ENCODE measurements at places on chromosomes 5 and 9. TPM values are rescaled to one million over a fixed set of nuclear protein-coding genes. Genes with fewer than 3 reads are reported as not detected.
A peak's percentile ranks its signal among the peaks of the same experiment; 100 is the strongest.

- DNase-seq: no peak
These were observed 43.7 kb upstream of the SLIT3 start for GRCh38 chr5:169344629-169345028.

GRCh38 chr9:32350682-32351081 is 33.8 kb upstream of the ACO1 start:
- DNase-seq: no peak

- DNase-seq: no peak
These were observed 129.8 kb downstream of the GNAQ start for GRCh38 chr9:77901771-77902170.

DNA sequence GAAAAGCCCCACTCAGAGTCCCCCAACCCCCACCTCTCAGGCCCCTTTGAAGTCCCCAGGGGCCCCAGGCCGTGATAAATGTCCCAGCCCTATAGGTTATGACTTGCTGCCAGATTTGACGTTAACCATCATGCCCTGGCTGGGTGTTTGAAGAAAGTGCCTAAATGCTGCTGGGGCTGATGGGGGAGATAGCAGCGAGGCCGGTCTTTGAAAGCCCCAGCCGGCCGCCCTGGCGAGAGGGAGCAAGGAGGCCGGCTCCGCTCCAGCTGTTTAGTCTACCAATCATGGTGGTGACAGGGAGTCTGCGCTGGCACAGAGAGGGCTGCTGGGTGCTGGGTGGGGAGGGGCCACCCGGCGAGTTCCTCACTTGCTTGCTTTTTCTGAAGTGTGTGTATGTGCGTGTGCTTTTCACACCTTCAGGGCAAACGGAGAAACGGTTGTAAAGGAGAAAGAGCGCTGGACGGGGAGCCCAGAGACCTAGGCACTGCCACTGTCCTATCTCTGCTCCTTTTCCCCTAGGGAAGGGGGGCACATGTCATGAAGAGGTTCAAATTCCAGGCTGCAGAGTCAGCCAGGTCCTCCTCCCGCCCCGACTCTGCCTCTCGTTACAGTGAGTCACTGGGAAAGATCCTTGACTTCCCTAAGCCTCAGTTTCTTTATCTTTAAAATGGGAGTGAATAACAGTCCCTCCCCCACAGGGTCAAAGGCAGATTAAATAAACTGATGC is 126.1 kb upstream of the HAND1 start:
- peak; percentile 28 for DNase-seq

ACTBL2 gene
- total RNA-seq: not detected

DNA sequence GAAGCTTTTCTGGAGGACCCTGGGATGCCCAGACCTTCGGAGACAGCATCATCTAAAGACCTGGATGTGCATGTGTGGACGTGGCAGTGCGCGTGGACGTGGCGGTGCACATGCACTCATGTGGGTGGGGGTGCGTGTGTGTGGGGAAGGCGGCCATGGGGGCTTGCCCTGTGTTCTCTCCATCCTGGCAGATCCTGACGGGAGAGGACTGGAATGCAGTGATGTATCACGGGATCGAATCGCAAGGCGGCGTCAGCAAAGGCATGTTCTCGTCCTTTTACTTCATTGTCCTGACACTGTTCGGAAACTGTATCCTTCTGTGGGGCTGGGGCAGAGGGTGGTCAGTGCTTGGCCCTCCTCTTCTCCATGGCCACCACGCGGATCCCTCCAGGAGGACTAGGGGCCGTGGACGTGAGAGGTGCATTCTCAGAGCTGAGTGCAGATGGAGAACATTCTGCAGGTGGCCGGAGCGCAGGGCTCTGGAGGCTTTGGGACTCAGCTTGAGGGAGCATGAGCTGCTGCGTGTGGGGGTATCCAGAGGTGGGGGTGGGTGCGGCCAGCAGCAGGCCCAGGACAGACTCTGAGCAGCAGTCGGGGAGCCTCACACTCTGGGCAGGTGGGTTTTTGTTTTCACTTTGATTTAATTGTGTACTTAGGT is 129.1 kb downstream of the CACNA1B start:
- DNase-seq: no peak

- DNase-seq: no peak
These were observed 126.1 kb downstream of the GAS1 start for GRCh38 chr9:86821006-86821845.

GRCh38 chr5:81971111-81971711 is 612 bp upstream of the ATG10 start:
- DNase-seq: no peak

CMBL gene
- 90.1 TPM for total RNA-seq

PAX5 gene
- 0.12 TPM for total RNA-seq

DNA sequence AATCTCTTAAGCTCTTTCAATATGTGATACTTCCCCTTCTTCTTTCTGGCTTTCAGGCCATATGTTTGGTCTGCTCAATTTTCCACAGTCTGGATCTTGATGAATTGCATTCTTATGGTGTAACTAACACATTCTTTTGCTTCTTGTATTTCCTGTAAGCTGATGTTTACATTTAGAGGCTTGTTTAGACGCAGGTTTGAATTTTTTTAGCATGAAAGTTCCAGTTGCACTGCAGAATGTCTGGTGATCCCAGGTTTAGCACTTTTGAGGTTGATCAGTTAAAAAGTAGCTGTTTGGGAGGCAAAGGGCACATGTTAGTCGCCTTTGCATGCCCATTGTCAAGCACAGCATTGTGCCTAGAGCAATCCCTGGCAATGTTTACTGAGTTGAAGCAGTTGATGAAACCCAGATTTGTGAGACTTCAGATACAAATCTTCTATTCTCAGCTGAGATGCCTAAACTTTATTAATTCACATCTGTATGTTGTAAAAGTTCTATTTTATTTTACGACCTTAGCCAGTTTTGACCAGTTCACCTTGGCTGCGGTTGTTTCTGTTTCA is 59.6 kb upstream of the SPATA31C2 start:
- DNase-seq: no peak

DNA sequence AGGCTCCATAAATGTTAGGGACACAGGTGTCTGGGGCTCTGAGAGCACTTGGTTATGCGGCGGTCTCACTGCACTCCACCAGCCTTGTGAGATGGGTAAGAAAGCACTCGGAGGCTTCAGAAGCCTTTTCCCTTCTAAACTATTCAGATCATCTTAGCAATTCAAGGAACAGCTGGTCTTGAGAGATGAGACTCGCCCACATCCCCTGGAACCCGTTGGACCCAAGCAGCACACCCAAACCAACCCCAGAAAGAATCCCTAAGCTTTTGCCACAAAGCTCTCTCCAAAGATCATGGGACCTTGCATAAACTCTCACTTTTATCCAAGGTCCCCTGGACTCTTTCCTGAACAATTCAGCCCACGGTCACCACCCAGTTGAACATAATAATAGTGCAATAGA is 90.2 kb downstream of the RAPGEF1 start:
- no peak for DNase-seq

IFT74 gene
- total RNA-seq: 19.9 TPM

NREP gene
- 51.2 TPM for total RNA-seq

PRKACG gene
- not detected for total RNA-seq

GRCh38 chr5:142170254-142170953 is 61.8 kb downstream of the NDFIP1 start:
- no peak for DNase-seq

DNA sequence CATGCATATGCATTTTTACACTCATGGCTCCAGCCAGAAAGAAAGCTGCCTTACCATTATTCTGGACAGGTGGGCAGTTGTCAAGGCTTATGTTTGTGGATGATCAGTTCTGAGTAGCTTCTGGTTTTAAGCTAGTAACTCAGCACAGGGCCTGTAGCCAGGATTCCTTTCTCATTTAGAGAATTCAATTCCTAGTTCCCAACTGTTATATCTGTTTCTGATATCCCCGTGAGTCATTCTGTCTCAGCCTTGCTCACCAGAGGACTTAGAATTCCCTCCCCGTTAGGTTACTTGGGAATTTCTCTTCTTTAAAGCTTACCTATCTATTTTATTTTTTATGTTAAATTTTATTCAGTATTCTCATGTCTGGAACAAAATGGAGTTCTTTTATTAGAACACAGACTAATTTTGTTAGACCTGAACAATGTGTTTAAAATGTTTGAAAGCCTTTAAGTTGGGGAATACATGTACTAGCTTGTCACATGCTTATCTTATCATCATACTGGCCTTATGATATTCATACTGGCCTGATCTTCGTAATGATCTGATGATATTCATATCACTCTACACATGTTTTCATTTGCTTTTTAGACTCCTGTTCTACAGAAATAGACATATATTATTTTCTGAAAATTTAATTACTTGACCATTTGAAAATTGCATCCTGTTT is 47.1 kb downstream of the CAST start:
- no peak for DNase-seq

ARHGAP26 gene
- 60.3 TPM for total RNA-seq

GRCh38 chr9:93578844-93579243 is 2.5 kb downstream of the PHF2 start:
- no peak for DNase-seq

DELE1 gene
- 72.4 TPM for total RNA-seq

C5orf15 gene
- 39.0 TPM for total RNA-seq

- DNase-seq: no peak
These were observed 82.2 kb upstream of the RANBP3L start for GRCh38 chr5:36383942-36384341.

GRM6 gene
- total RNA-seq: not detected

CXCL14 gene
- 4.7 TPM for total RNA-seq

- DNase-seq: no peak
These were observed 22.7 kb upstream of the QSOX2 start for GRCh38 chr9:136268318-136268717.

IZUMO3 gene
- total RNA-seq: not detected

DNA sequence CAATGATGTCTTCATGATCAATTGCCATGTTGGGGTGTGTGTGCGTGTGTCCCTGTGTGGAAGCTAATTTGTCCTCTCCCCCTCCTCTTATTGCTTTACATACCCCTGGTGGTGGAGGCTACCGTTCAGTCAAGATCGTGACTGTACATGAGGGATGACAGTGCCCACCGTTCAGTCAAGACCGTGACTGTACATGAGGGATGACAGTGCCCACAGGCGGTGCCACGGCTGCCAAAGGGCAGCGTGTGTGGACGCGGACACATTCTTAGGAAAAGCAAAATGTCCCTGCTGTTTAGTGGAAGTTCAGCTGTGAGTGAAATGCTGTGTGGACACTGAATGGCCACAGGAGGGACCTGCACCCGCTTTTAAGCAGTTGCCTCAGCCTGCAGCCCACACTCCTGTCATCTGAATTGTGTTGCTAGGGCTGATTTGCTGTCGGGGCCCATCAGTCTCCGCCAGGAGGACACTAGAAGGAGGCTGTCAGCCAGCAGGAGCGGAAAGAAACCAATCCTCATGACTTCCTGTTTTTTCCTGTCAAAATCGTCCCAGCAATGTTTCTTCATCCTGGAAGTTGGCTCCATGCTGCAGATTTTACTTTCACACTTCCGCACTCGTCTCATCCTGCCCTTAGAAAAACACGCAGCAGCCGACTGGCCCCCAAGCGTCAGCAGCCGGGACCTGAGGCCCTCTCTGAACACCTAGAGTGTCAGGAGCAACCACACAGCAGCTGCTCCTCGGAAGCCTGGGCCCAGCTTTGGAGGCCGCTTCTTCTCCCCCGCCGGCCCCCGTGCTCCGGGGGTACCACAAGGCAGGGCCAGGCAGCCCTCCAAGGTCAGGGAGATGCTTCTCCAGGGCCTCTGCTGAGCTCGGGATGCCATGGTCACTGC is 9.1 kb downstream of the OR2V1 start:
- no peak for DNase-seq

GRCh38 chr9:108105885-108106284 is 616.3 kb upstream of the KLF4 start:
- DNase-seq: no peak

GRCh38 chr9:82423700-82424099 is 435.1 kb downstream of the SPATA31D1 start:
- DNase-seq: peak; percentile 37

DNA sequence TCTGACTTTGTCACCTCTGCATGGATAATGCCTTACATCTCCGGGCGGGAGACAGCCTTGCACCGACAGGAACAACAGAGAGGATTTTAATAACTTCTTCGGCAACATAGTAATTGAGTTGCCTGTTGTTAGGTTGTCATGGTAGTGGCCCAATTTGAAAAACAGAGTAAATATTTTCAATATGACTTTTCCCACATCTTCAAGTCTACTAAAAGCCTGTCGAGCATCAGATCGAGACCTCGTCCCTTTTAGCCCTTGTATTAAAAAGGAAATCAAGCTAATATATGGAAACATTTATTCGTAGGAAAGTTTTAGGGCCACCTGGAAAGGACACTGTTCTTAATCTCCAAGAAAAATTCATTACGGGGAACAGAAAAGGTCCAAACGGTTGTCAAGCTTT is 70.8 kb upstream of the FCN2 start:
- no peak for DNase-seq

DNA sequence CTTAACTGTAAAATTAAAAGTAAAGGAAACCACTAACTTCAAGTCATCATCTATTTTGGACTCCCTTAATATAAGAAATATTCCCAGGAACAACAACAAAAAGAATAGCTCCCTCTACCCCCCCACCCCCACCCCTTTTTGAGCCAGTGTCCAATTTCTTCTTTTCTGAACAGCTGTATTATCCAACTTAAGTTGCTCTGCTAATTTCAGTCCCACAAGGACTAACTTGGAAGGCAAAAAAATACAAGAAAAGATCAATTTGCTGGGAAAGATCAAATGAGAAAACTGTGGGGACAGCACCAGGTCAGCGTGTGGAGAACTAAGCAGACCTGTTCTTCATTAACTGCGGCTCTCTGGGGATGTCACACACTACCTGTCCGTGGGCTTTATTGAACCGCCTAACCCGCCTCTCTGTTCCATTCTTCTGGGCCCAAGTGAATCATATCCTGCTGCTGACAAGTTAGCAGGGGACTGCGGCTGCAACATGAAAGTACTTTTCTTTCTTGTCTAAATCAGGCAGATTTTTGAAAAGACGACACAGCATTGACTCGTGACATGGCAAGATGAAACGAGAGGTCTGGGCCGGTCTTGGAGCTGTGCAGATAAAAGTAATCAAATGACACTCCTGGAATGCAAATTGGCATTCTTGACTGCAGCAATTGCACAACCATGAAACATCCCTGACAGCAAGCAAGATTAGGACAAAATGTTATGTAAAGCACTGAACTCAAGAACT is 2.7 kb downstream of the BNC2 start:
- DNase-seq: peak; percentile 27

TTC39B gene
- total RNA-seq: 30.2 TPM

TPM2 gene
- 1,716 TPM for total RNA-seq

LRSAM1 gene
- 30.1 TPM for total RNA-seq

MSMP gene
- total RNA-seq: 1.1 TPM

DNA sequence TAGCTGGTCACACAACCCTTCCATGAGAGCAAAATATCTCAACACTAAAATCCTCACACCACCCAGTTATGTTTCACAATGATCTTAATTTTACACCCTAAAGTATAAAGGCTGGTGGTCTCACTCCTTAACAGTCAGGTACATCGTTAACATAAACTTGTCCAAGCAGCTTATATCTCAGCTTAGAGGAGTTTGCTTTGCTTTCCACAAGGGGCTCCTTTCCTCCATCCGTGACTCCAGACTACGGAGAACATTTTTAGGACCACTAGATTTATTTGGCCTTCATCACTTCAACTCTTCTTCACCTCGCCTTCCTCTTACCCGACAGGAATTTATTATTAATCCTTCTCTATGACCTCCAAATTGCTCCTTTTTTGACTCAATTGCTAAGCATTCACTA is 1014.1 kb upstream of the NUDT12 start:
- DNase-seq: no peak

Measured in mucosa of gallbladder (tissue), 1 donor.